ENCODE measurements at places on chromosomes 4 and X.

DNA sequence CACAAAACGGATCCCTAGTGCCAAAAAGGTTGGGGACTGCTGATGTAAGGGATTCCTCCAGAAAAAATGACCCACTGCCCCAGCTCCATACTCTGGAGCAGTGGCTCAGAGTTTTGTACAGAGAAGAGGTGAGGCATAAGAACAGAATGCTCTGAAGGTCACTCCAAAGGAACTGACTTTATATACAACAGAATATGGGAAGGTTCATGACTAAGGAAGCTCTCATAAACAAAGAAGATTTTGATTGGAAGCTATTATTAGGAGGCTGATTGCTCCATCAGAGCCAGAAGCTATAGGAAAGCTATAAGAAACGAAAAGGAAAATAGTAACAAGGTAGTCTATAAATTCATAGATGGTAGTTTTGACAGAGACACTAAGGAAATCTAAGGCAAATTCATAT, 203.1 kb downstream of the SLC7A11 start:
- no peak for DNase-seq

GRCh38 chr4:119510395-119511149, 118.0 kb downstream of the PDE5A start:
- DNase-seq = no peak

GRCh38 chr4:173243917-173244658, 75.5 kb downstream of the GALNT7 start:
- no peak for DNase-seq

- DNase-seq = no peak
Observed at GRCh38 chr4:152686452-152687013, 6.7 kb upstream of the TMEM154 start.

GRCh38 chrX:39616098-39616729, 481.5 kb downstream of the BCOR start:
- no peak for DNase-seq

GRCh38 chrX:45309096-45309495, 108.4 kb upstream of the DIPK2B start:
- no peak for DNase-seq

DNA sequence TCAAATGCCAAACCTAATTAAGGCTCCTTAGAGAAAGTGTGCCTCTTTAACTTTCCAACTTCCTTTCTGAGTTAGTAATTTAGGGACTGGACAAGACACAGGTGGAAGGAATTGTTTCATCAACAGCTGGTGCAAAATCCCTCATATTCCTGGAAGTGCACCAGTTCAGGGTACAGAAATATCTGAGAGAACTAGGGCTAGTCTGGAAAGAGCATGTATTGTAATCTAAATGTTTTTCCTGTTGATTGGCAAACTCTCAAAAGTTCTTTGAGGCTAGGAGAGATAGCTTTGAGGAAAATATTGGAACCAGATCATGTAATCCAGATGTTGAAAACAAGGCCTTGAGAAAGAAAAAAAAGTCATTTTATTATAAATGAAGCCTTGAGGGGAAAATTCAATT, 98.1 kb upstream of the C1GALT1C1 start:
- DNase-seq = no peak

- DNase-seq = no peak
Observed at GRCh38 chrX:131564553-131565229, 20.8 kb downstream of the OR13H1 start.

All from ascending aorta (tissue), 2 donors.